ENCODE measurements at places on chromosomes 11 and 22.

GRCh38 chr11:12281571-12282478, 95.5 kb upstream of the PARVA start:
- peak; percentile 85 for DNase-seq

- DNase-seq, result no peak
Observed at GRCh38 chr11:125941267-125941618, 4.6 kb upstream of the VSIG10L2 start.

GRCh38 chr11:32643526-32643925, 59.9 kb downstream of the EIF3M start:
- no peak for DNase-seq

DNA sequence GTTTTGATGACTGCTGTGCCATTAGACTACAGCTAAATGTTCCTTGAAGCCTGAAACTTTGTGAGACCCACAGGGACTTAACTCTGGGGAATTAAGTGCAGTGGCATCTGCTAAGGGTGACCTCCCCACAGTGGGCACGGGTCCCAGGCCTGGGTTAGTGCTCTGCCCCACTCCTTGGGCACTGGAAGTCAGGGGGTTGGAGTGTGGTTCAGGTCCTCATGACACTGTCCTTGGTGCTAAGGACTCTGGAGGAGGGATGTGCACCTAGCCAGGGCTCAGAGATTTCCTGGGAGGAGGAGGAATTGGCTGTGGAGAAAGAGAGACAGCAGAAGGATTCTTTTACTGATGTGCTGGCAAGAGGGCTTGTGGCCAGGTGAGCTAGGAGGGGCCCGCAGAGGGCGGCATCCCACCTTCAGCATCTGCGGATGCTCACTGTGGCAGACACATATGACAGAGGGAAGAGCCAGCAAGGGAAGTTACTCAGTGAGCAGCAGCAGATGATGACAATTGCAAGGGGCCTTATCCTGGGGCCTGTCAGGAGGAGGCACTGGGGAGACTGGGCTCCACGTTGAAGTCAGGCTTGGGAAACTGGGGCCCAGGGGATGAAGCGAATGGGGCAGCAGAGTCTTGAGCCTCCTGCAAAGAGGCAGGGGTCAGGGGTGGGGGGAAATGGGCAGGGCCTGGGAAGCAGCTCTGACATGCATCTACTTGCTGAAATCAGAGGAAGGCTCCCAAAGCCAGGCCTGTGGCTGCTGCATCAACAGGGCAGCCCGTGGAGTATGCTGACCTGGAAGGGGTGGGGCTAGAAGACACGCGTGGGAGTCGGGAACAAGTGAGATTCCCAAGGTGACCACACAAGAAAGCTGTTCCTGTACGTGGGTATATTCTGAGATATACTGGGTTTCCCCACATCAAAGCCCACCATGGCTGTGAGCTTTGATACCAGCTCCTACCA, 144.0 kb downstream of the MPPED1 start:
- no peak for DNase-seq

GRCh38 chr11:91296629-91297028, 928.0 kb upstream of the FAT3 start:
- DNase-seq, result no peak

- DNase-seq, result no peak
Observed at GRCh38 chr22:27962268-27963044, 43.4 kb upstream of the PITPNB start.

DNA sequence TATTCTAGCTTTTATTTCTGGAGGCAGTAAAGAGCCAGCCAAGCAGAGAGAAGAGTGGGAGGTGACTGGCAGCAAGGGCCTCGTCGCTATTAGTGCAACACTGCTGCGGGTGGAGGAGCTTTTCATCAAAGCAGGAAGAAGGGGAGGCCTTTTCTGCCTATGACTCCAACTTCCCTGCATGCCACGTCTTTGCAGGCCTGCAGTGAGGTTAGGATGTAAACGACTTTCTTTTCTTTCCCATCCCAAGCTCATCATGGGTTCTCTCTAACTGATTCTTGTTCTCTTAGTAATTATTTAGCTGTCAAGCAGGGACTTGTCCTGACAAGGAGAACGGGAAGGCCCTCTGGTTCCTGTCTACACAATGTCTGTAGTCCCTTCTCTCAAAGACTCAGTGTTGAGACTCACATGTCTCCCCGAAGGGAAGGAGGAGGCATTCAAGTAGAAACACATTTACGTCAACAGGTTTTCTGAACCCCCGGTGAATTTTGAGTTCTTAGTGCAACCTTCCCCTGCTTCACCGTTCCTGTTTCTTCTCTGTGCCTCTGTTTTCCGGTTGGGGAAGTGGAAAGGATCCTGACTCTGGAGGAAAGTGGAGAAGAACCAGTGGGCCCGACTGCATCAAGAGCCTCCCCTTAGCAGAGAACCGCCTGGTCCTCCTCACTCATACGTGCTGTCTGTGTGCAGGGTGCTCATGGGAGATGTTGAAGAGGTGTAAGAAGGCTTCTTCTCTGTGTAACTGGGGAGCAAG, 56.9 kb downstream of the PACS1 start:
- peak; percentile 91 for DNase-seq

GRCh38 chr11:8262552-8263108, 1.0 kb downstream of the LMO1 start:
- peak; percentile 72 for DNase-seq

GRCh38 chr22:25630447-25630846, 66.0 kb downstream of the GRK3 start:
- DNase-seq, result no peak

GRCh38 chr11:85679576-85679975, 6.4 kb downstream of the CCDC89 start:
- peak; percentile 11 for DNase-seq

DNA sequence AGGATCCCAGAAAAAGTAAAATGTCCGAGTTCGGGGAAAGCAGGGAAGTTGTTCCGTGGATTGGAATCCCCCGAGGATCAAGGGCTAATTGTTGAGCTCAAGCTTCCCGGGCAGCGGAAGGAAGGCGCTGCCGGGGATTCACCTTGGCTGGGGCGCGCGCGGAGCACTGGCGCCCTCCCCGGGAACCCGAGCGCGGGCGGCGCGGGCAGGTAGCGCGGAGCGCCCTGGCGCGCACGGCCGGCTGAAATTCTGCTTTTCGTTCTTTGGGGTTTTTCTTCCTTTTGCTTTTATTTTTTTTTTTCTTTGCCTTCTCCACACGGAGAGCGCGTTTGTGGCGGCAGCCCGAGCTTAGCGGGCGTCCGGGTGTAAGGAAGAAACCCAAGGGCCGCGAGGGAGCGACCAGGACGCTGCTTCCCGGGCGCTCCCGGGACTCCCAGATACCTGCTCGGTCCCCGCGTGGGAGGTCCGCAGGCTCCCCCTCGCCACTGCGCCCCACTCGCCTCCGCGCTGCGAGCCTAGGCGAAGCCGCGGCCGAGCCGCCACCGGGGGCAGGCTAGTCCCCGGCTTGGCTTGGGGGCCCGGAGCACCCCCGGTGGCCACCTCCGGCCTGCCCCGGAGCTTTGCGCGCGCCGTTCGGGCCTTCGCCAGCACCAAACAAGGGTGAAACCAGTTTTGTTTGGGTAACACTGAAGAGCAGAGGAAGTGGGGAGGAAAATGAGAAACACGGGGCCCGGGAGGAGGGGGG, 4.8 kb upstream of the IGF2 start:
- DNase-seq, result no peak

- DNase-seq, result no peak
Observed at GRCh38 chr22:22226448-22227187, 18.0 kb upstream of the VPREB1 start.

All from umbilical cord (tissue), 2 donors.